ENCODE measurements at places on chromosomes 6 and 20.
A peak's percentile ranks its signal among the peaks of the same experiment; 100 is the strongest.

GRCh38 chr6:63058601-63059000 lies 152.7 kb upstream of the FKBP1C start:
- no peak for DNase-seq

DNA sequence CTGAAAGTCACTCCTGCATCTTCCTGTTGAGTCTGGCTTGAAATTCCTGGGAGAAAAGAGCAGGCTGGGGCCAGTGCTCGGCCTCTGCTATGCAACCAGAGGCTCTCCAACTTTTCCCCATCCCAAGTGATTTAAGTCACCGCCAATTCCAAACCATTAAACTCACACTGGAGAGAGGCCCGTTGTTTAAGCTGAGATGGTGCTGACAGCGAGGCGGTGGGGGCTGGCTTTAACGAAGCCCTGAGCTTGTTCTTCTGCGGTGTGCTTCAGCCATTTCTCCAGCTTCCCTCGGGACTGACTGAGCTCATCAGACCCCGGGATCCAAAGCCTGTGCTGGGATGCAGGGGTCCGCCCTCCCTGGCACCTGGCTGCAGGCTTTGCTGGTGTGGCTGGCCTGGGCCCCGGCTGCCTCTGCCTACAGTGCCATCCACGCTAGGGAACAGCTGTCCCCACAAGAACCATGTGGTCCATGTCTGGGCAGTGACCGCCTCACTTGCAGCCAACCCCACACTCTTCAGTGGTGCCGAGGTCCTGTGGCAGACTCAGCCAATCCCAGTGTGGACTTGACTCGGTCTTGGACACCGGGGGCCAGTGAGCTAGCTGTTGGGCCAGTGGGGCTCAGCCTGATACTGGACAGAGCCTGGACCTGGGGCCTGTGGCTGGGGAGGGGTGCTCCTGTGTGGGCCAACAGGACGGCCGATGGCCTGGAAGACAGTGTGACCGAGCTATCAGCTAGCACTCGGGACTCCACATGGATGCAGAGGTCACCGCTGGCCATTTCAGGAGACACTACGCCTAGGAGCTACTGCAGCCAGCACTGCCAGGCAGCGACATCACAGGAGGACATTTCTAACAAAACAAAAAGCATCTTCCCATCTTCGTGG lies 21.2 kb downstream of the RAMACL start:
- DNase-seq, result no peak

DNA sequence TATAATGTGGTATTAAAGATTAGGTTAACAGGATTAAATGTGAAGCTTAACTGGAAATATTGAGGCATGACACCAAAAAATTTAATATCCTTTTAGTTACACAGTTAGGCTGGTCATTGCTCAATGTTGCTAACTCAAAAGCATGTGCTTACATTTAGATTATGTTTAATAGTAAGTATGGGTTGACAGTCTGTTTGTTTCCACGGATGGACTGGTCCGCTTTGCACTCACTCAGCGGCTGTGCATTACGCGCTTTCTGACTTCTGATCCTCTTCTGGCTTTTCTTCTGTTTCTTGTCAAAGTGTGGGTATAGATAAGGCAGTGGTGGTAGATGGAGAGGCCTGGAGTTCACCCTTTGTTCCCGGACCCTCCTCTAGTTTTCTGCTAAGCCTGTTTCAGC lies 174.9 kb downstream of the RIMS1 start:
- no peak for DNase-seq

GRCh38 chr20:42790111-42790510 lies 399.6 kb downstream of the PTPRT start:
- DNase-seq, result no peak

DNA sequence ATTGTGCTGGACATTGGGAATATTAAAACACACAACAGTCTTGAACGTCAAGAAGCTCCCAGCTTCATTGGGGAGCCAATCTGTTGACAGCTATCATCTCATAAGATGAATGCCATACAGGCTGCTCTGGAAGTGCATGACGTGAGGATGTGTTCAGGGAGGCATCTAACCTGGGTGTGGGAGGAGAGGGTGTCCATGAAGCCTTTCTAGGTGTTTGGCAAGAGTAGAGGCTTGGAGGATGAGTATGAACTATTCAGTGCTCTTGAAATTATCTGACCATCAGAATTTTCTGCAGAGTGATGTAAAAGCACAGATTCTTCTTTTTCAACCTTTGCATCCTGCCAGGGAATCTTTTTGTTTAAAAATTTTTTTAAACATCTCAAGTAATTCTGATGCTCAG lies 11.6 kb downstream of the AKAP7 start:
- no peak for DNase-seq

DNA sequence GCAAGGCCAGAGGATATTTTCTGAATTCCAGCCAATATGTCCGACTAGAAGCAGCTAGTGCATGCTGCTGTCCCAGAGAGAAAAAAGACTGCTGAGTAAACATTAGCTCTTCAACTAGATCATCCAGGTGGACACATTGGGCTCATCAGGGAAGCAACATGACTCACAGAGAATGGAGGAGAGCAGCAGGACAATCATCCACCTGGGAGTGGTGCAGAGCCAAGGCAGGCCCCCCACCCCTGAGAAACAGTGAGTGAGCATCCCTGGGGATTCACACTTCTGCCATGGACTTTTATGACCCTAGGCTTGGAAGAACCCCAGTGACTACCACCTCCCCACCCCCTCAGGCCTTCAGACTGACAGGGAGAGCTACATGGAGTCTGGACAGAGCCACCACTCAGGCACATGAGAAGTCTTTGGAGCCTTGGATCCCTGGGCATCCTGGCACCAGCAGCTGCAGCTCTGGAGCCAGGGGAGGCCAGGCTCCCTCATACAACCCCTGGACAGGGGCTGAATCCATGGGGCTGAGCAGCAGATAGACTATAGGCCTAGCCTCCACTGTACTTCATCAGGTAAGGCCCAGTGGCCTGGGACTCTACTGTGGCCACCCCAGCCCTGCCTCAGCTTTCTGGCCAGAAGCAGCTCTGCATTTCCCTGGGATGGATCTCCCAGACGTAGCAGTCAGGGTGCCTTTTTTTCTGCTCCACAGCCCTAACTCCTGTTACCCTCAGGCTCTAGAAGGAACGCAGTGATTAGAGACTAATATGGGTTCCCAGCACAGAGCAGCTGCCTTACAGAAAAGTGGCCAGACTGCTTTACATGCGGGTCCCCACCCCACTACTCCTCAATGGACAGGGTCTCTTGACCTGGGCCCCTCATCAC lies 82.9 kb upstream of the RNF217 start:
- DNase-seq, result no peak

DNA sequence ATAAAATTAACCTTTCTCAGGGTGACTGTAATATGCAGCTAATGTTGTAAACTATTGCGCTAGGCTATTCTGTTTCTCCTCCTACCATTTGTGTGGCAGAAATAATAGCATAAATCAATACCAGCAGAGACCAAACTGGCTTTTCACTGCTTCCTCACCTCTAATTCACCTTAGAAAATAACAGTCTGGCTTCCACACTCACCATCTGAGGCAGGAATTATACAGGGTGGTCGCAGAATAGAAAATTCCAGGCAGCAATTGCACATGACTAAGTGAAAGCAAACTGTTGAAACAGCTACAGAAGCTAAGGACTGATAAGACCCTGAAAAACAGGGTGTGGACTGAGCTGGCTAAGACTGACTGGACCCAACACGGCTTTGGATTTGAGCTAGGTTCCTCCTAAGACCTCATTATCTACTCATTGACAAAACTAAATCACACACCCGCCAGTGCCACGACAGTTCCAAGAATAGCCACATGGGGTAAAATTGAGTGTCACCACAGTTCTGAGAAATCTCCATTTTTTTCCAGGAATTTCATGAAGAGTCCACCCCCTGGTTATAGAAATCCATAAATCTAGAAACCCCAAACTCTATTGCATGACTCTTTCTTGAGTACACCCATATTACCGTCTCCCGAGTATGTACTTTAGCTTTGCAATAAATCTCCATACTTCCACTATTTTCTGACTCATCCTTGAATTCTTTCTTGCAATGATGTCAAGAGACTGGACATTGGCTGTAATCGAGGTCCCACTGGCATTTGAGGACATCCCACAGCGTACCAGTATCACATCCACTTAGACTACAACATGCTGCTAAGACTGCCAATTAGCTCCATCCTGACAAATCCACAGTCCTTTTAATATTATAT lies 60.9 kb upstream of the KCNQ5 start:
- DNase-seq, result no peak

DNA sequence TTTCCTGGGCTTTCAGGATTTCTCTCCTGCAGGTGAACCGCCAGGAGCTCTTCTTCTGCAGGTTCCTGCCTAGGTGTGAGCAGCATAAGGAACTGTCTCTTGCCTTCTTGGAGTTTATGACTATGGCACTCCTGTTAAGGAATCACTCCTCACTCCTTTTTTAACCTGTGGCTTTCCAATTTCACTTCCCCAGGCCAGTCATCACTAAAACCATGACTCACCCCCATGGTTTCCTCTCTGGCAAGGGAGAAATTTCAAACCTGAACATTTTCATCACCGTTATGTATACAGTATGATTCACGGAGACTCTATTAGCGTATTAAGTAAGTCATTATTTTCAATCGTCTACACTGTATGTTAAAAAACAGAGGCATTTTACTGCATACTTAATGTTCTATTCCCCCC lies 78.2 kb upstream of the ARID1B start:
- peak; percentile 38 for DNase-seq

- DNase-seq, result no peak
Observed at GRCh38 chr20:38873050-38873581, 53.1 kb upstream of the FAM83D start.

DNA sequence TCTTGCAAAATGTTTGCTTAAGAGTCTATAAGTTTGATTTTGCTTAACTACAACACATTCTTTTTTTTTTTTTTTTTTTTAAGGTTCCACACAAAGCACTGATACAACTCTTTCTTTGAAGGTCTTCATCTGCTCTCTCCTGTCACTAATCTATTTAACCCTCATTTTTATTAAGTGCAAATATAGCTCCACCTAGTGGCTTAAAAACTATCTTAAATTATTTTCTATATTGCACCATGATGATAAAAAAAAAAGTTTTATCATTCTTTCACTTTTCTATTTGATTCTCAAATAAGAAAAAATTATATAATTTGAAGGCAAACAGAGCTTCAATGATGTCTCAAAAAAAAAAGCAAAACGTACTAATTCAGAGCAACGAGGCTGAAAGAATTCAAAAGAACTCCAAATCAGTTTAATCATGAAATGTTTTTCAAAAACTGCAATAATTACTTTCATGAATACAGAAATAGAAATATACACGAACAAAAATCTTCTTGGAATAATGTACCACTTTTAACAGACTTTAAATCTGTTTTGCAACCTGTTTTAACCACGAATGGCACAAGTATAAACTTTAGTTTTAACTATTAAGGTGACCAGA lies 12.8 kb downstream of the ESF1 start:
- peak; percentile 43 for DNase-seq

DNA sequence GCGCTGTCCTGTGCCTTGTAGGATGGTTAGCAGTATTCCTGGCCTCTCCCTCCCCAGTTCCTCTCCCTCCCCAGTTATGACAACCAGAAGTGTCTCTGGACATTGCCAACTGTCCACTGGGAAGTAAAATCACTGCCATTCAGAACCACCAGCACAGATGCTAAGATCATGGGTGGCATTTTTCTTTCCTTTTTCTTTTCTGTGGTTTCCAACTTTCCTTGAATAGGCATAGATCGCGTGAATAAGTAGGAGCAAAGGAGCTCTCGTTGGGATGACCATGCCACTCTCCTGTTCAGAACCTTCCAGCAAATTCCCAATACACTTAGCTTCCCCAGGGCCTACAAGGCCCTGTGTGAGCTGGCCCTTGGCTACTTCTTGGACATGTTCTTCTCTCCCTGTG lies 59.0 kb downstream of the EYA2 start:
- DNase-seq, result no peak

DNA sequence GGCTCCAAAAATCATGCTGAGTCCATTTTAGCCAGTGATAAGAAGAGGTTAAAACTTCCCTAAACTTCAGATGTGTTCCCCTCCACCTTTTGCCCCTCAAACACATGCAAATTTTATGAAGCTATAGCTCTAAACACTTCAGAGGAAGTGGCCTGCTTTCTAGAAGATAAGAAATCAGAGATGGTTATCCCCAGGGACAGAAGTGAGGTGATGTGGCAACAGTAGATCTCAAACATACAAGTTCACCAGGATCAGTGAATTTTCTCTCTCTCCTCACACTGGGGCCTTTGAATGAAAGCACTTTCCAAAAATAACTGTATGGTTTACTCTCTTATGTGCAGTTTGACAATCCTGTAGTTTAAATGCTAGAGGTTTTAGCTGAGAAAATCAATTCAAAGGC lies 332.0 kb downstream of the BTBD9 start:
- DNase-seq, result no peak

GRCh38 chr6:45657226-45657625 lies 279.5 kb upstream of the SUPT3H start:
- no peak for DNase-seq

GRCh38 chr20:10963717-10964266 lies 290.0 kb upstream of the JAG1 start:
- DNase-seq, result no peak

- peak; percentile 83 for DNase-seq
Observed at GRCh38 chr6:157323255-157323965, at the start of gene TMEM242. Gene TMEM242, minus strand, starts transcription at chr6:157323519. Its CDS starts 20 bp downstream, at chr6:157323499.

GRCh38 chr20:54535746-54536145 lies 60.4 kb downstream of the DOK5 start:
- DNase-seq, result peak; percentile 1

DNA sequence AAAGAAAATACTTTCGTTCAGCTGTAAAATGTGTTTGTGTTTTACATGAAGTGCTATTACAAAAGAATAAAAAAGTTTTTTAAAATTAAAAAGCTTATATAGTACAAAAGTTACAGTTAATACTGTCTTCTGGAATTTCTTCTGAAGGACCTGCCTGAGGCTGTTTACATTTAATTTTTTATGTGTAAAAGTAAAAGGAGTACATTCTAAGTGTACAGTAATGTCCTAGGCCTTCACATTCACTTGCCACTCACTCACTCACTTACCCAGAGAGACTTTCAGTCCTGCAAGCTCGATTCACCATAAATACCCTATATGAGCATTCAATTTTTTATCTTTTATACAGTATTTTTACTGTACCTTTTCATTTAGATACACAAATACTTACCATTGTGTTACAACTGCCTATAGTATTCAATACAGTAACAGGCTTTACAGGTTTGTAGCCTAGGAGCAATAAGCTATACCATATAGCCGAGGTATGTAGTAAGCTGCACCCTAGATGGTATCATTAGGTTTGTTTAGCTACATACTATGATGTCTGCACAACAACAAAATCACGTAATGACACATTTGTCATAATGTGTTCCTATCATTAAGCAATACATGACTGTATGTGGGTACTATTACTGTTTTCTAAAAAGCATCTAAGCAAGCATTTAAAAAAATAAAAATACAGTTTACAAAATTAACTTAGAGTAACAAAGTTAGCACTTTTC lies 33.0 kb downstream of the RNF146 start:
- no peak for DNase-seq

DNA sequence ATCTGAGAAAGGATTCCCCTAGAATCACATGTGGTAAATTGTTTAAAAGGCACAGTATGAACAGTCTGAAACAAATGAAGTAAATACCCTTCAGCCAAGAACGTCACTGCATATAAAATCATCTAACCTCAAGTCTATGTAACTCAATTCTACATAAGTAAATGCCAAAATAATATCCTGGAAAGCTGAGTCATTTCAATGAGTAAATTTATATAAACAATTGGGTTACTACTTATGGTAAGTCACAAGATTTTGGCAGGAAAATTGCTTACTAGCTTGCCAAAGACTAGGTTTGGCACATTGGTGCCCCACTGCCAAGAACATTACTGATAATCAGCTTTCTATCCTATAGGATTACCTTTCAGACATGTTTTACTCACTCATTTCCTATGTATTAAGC lies 8.4 kb downstream of the GMDS start:
- DNase-seq, result no peak
